Posterior cingulate gyrus (tissue), 11 donors: ENCODE measurements at places on chromosomes 16 and 17.

GRCh38 chr16:78720416-78720815 lies 621.0 kb downstream of the WWOX start:
- DNase-seq = no peak

DNA sequence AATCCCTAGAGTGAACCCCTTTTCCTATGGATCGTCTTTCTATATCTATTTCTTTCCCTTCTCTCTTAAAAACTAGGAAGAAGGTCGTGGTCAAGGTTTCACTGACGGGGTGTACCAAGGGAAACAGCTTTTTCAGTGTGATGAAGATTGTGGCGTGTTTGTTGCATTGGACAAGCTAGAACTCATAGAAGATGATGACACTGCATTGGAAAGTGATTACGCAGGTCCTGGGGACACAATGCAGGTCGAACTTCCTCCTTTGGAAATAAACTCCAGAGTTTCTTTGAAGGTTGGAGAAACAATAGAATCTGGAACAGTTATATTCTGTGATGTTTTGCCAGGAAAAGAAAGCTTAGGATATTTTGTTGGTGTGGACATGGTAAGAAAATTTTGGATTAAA lies 9.6 kb downstream of the CYLD start:
- no peak for DNase-seq

DNA sequence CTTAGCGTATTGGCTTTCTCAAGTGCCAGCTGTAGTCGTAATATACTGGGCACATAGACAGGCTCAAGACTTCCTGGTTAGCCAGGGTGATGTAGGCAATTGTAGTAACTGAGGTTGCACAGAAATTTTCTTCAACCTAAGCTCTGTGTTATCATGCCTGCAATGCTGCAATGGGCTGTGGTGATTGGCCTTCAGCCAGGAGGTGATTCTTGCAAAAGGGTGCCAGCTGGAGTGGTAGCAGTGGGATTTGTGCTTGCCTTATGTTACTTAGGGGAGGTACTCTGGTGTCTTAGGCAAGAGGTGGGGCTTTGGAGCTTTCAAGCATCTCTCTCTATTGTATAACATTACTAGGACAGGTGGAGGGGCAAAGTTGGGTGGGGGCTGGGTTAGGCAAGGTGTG lies 495.1 kb downstream of the CDH11 start:
- no peak for DNase-seq

DNA sequence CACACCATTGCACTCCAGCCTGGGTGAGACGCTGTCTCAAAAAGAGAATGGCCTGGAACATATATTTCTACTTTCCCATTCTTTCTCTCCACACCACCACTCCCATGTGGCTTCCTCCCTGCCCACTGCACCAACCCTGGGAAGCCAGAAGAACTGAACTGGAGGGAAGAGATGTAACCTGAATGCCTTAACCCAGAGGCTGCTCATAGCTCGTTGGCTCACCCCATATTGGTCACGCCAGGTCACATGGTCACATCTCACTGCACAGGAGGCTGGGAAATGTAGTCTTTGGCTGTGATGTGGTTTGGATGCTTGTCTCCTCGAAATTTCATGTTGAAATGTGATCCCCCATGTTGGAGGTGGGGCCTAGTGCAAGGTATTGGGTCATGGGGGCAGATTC lies 5.9 kb upstream of the DNAH17 start:
- no peak for DNase-seq

GRCh38 chr16:84893849-84894599 lies 74.2 kb downstream of the CRISPLD2 start:
- DNase-seq = no peak

DNA sequence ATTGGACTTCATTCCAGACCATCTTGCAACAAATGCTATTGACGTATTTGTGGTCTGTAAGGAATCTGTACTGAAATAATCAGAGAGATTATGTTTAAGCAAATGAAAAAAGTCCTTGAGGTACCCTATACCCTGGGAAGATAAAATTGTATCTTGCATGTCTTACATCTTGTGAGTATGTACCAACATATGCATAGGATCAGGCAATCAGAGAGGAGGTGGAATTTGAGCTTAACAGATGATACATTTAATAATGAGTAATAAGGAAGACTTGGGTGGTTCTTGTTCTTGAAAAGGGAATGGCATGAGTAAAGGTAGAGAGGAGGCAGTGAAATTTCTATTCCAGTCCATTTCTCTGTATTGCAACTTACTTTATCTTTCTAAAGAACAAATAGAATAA lies 10.6 kb downstream of the MOSMO start:
- no peak for DNase-seq

GRCh38 chr16:75252946-75253911 lies 1.8 kb upstream of the BCAR1 start:
- no peak for DNase-seq

DNA sequence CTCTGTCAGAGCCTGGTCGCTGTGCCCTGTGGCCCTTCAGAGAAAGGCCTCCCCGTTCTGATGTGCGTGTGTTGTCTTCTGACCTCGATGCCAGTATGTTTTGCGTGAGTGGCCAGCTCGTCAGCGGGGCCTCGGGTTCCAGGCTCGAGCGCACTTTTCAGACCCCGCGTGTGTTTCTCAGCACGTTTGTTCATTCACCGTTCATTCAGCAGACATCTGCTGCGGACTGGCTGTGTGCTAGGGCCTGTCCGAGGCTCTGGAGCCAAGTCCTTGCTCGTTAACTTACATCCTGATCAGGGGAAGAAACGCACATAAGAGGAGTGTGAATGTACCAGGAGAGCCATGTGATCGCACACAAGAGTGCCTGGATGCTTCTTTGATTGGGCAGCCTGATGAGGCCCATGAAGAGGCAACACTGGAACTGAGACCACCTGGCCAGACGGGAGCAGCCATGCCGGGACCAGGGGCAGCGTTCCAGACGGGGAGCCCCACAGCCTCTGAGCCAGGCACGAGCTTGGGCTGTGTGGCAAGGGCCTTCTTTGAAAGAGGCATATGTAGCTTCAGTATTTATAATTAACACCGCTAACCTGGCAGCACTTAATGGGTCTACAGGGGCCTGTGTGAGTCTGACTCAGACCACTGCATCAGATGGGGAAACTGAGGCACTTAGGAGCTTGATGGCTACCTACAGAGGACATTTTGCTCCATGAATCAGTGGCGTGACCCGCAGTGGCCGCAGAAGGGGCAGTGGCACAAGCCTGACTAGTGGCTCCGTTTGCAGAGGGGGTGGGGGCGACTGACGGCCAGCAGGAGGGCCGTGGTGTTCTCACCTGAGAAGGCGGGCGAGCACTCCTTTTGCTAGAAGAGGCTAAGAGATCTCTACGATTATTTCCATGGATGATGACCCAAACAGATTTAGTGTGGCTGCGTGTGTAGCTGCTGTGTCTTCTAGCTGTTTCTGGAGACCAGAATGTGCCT lies 187.9 kb upstream of the CHMP6 start:
- no peak for DNase-seq
